AML-193 (cell line): ENCODE measurements at places on chromosomes 4 and X.

GRCh38 chr4:76703676-76704075 is 194.3 kb downstream of the SOWAHB start:
- DNase-seq: no peak

DNA sequence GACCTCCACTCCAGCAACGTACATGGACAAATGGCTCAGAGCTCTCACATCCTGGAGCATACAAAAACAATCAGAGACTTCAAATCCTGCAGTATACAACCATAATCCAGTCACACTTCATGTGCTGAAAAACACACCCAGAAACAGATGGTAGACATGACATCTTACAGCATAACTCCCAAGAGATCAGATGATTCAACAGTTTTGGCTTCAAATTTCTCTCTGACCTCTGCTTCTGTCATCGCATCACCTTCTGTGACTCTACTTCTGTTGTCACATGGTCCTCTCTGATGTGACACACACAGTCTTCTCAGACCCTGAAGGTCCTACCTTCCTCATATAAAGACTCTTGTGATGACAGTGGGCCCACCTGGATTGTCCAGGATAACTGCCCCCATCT is 18.5 kb downstream of the SUV39H1 start:
- no peak for DNase-seq

DNA sequence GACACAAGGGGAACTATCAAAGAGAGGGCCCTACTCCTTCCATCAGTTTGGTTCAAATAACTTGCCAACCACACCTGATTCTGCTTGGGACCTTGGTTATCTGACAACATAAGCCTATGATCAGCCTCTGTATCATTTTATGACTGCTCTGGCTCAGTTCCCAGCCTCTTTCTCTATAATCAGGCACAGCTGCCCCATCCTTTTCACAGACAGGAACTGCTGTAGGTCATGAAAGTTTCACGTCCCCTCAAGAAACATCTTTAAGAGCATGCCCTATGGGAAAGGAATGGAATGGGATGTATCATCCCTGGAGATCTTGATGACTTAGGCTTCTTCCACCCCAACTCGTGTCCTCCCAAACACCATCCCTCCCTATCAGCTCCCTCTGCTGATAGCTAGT is 243.4 kb downstream of the AR start:
- no peak for DNase-seq

DNA sequence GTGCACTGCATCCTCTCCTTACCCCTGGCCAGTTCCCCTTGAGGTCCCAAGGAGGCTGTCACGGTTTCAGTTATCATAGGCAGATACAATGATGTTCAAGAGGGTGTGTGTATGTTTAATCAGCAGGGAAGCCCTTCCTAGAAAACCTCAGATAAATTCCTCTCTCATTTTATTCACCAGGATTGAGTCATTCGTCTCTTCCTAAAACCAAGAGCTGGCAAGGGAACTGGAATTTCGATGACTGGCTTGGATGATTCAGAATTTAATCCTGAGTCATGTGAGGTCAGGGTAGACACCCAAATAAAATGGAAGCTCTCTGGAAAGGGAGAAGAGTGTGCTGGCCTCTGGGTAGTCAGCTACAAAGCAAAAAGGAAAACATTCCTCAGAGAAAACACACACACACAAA is 106.2 kb upstream of the RAPGEF2 start:
- no peak for DNase-seq

GRCh38 chrX:31092476-31092875 is 20.6 kb upstream of the FTHL17 start:
- DNase-seq: no peak

DNA sequence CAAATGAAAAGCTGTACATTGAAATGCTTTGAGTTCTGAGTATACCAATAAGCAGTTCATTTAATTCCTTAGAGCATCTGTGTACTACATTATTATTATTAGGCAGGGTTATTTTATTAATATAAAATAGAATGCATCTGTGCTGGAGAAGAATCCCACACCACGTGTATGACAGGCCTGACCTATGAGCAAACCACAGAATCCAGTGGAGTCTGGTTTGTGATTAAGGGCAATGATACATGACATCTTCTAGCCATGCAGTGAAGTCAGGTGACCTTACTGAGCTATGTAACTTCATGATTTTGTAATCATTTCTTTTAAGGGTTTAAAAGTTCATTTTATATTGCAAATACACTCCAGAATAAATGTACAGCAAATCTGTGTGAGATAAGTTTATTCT is 1165.0 kb upstream of the TENM3 start:
- no peak for DNase-seq

DNA sequence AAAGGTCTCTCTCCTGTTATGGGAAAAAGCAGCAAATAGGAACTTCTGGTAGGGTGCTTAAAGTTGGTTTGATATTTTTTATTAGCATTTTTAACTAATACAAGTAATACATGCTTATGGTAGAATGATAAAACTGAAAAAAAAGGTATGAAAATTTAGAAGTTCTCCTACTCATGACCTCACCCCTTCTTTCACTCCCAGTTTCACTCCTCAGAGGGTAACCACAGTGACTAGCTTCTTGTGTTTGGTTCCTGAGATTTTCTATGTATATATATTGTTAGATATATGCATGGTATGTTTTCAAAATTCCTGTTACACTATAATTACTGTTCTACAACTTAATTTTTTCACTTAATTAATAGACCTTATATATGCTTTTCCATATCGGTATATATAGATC is 66.5 kb downstream of the AR start:
- no peak for DNase-seq
